NCI-H510A treated with DMSO at 0.1 percent for 48 hours (cell line): ENCODE measurements at places on chromosomes 2 and 18.

- no peak for DNase-seq
Measured at GRCh38 chr2:56674084-56674483, 490.3 kb downstream of the CCDC85A start.

DNA sequence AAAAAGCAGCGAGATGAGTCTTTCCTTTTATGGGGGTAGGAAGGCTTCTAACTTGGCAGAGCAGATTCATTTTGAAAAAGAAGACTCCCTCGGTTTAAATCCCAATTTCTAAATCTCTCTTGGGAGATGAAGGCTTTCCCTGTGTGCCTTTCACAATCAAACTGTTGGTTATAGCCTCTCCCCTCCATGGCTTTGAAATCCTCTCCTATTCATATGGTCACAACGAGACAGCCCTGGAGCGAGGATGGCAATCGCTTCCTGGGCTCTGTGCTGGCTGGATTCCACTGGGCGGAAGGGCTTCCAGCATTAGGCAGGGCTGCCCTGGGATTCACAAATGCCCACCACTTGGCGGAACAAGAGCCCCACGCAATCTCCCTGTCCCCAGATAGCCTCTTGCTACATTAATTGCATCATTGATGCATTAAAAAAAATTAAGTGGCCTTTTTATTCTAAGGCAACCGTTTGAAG lies 1.6 kb downstream of the CAVIN2 start:
- no peak for DNase-seq

DNA sequence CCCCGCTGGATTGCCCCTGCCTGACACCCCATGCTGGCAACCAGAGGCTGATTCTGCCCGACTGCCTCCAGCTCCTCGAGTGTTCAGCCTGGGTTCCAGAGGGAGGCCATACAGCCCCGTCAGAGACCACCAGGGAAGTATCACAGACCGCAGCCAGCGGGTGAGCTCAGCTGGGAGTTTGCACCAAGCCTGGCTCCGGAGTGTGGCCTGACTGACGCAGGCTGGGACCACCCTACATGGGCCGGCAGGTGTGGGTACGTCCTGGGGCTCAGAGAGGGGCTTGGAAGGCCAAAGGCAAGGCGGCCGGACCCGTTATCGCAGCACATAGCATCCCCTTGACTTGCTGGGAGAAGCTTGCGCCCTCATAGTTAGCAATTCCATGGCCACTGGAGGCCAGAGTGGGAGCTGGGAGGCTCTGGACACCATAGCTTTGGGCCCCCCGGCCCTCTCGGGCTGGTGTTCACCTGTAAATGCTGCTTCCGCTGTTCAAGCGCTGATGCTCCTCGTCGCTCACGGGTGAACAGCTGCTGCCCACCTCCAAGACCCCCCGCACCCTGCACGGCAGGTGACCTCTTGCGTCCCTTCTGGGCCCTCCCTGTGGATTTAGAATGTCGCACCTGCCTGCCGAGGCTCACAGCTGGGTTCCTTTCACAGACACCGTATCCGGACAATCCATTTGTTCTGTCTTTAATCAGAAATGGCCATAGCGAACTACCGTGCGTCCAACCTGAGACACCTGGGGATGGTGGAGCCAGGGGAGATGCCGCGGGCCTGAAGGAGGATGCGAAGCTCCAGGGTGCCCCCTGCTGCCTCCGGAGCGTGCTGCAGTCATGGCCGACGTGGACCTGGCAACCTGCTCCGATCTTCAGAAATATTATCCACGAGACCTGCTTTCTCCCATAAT lies 31.2 kb upstream of the SLC66A3 start:
- peak; percentile 87 for DNase-seq

GRCh38 chr2:166106431-166107015 lies 21.3 kb downstream of the SCN1A start:
- no peak for DNase-seq

- DNase-seq = no peak
Measured at GRCh38 chr18:67068608-67069007, 447.9 kb downstream of the DSEL start.

DNA sequence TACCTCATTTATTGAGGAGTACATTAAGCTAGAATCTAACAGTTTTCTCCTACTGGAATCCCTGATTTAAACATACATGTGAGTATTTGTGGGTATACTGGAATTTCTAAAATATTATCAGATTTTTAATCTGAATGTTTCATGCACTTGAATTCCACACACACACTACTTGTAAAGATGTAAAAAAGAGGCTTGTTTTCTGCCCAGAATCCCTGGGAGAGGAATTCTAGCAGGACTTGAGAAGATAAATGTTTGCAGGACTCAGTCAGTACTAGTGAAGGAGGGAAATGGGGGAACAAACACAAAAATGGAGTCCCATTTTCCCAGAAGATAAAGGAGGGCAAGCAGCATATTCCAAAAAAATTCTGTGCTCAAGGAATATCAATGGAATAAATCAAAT lies 17.0 kb downstream of the COL5A2 start:
- no peak for DNase-seq

GRCh38 chr2:9675415-9676351 lies 44.9 kb upstream of the YWHAQ start:
- DNase-seq = no peak
